ENCODE measurements at places on chromosomes 3 and 15.

DNA sequence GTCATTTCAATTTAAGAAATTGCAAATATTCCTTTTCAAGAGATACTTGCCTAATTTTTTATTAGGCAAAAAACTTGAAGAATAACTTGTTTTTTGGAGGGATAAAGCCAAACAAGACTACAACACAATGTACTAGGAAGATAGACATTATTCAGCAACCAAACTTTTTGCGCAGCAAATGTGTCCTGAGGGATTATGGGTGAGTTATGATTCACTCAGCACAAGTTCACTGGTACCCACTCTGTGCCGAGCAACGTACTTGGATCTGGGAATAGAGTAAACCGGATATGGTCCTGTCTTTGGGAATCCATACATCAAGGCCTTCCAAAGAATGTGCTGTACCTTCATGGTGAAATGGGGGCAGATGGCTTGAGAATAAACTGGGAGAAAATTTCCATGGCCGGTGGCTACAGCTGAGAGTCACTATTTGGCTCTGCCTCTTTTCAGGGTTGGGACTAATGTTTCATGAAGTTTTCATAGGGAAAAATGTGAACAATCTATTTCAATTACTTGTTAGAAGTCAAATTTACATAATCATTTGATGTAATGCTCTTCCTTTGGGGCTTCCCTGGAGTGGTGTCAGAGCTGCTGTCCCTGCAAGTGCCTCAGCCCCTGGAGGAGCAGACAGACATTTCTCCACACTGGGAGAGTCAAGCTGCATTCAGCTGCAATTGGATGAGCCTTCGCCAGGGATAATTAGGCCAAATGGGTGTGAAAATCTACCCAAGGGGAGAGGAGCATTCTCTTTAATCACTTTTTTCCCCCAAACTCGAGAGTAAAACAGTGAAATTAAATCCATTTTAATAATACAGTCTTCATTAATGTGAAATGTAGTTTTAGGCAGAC, 315.2 kb downstream of the CLSTN2 start:
- DNase-seq, result no peak

DNA sequence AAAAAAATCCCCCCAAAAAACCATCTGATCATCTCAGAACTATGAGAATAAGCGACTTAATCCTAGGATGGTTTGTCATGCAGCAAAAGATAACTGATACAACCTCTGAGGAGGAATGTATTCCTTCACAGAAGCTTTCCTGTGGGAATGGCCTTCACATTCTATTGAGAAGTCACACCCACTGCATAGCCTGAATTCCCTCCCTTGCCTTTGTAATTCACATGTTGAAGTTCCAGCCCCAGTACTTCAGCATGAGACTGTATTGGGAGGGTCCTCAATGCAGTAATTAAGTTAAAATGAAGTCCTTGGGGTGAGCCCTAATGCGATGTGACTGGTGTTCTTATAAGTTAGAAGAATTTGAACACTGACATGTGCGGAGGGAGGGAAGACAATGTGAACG, 395.2 kb downstream of the TUSC7 start:
- no peak for DNase-seq

DNA sequence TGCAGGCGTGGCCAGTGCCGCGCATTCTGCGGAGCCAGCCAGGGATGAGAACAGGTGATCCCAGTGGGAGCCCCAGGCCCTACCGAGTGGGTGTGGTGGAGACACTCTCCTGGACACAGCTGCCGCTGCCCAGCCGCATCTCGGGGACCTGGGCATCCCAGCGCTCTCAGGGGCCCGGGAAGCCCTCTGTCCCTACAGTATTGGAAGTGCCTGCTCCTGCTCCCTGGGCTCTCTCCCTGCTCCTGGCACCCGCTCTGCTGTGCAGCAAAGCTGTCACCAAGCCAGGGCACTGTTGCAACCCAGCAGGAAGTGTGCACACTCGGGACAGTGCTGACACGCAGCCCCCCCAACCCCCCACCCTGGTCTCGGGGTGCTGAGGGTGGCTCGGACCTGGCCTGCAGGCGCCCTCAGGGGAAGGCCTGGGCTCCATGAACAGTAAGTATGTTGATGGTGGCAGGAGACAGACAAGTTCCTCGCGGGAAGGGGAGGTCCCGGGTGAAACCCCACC, 1177.4 kb upstream of the GBE1 start:
- no peak for DNase-seq

DNA sequence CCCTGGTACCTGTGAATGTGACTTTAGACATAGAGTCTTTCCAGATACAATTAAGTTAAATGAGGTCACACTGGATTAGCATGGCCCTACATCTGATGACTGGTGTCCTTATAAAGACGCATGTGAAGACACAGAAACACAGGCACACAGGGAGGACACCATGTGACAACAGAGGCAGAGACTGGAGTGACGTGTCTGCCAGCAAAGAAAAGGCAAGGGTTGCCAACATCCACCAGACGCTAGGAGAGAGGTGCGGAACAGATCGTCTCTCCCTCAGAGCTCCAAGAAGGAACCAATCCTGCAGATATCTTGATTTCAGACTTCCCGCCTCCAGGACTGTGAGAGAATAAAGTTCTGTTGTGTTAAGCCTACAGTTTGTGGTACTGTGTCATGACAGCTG, 42.8 kb downstream of the CX3CR1 start:
- no peak for DNase-seq

GRCh38 chr15:101615986-101616848, 36.0 kb downstream of the TM2D3 start:
- DNase-seq, result no peak

- DNase-seq, result no peak
Observed at GRCh38 chr15:94075349-94075748, 156.0 kb upstream of the MCTP2 start.

- no peak for DNase-seq
Observed at GRCh38 chr3:174462916-174463315, 396.2 kb upstream of the NAALADL2 start.

- DNase-seq, result no peak
Observed at GRCh38 chr3:127206154-127206553, 13.2 kb downstream of the PRR23E start.

DNA sequence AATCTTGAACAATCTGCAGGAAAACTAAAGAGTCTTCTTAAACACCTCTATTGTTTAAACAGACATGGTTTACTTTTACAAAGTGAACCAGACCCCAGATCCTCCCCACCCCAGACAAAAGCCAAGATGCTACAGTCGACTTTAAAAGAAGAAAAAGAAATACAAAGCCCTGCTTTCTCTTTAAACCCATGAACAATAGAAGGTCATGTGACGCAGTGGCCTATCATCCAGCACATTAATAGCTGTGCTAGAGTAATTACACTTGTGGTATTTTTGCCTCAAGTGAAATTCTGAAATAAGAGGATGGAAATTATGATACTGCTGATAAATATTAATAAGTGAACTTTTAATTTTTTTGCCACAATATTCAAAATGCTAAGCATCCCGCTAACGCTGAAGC, 613.4 kb downstream of the FOXP1 start:
- no peak for DNase-seq

- no peak for DNase-seq
Observed at GRCh38 chr15:85402195-85402881, 21.9 kb downstream of the AKAP13 start.

DNA sequence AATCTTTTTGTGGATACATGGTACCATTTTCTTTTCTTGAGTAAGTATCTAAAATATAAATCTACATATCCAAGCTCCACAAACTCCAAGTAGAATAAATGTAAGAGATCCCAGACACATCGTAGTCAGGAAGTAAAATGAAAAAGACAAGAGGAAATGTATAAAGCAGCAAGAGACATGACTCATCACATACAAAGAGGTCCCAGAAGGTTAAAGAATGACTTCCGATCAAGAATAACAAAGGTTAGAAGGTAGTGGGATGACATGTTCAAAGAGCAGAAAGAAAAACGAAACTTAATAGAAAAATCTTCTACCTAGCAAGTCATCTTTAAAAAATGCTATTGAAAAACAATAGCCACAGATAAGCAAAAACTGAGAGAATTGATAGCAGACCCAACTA, 705.8 kb downstream of the NR2F2 start:
- no peak for DNase-seq

GRCh38 chr15:75483961-75484360, 32.5 kb upstream of the SIN3A start:
- no peak for DNase-seq

GRCh38 chr3:8784676-8785435, 15.4 kb upstream of the OXTR start:
- no peak for DNase-seq

DNA sequence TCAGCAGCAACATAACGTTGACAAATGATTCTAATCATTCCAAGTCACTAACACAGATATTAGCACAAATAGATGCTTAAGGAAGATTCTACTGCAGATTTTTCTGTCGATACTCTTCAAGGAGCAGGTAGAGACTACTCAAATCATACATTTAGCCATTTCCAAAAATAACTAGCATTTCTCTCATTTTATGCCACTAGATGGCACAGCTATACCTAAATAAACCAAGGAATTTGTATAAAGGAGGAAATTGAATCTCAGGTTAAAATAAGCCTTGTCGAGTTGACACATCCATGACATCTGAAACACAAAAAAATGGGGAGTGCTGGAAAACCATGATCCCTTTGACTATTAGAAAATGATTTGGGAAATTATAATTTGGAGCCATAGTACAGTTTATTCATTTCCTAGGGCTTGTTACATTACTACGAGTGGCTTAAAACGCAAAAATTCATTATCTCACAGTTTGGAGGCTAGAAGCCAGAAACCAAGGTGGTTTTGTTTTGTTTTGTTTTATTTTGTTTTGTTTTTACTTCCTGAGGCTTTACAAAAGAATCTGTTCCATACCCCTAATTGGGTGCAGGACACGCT, 59.5 kb upstream of the STRIT1 start:
- DNase-seq, result no peak

DNA sequence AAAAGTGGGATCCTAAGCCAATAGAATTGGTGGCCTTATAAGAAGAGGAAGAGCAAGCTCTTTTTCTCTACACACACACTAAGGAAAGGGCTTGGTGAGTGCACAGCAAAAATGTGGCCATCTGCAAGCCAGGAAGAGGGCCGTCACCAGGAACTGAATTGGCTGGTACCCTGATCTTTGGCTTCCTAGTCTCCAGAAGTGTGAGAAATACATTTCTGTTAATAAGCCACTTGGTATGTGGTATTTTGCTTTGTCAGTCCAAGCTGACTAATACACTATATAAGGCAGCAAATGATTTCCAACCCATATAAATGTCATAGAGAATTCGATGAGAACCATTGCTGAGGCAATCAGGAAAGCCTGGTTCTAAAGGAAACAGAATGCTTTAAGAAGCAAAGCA, 816.3 kb upstream of the SEMA6D start:
- DNase-seq, result no peak

GRCh38 chr3:155549087-155549486, 195.8 kb downstream of the PLCH1 start:
- no peak for DNase-seq

DNA sequence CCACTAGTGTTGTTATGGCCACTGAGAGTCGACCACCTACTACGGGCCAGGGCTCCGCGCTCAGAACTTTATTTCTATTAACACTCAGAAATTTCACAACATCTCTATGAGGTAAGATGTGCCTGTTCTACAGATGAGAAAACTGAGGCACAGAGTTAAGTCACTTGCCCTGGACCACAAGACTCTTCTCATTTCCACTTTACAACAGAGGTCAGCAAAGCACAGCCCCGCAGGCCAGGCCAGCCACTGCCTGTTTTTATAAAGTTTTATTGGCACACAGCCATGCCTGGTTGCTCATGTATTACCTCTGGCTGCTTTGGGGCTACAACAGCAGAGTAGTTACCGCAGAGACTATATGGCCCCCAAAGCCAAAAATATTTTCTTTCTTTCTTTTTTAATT, 503.6 kb downstream of the SHQ1 start:
- no peak for DNase-seq

GRCh38 chr3:183527428-183528379, 27.8 kb downstream of the KLHL6 start:
- no peak for DNase-seq

- DNase-seq, result no peak
Observed at GRCh38 chr15:65110676-65111292, 4.2 kb downstream of the UBAP1L start.

DNA sequence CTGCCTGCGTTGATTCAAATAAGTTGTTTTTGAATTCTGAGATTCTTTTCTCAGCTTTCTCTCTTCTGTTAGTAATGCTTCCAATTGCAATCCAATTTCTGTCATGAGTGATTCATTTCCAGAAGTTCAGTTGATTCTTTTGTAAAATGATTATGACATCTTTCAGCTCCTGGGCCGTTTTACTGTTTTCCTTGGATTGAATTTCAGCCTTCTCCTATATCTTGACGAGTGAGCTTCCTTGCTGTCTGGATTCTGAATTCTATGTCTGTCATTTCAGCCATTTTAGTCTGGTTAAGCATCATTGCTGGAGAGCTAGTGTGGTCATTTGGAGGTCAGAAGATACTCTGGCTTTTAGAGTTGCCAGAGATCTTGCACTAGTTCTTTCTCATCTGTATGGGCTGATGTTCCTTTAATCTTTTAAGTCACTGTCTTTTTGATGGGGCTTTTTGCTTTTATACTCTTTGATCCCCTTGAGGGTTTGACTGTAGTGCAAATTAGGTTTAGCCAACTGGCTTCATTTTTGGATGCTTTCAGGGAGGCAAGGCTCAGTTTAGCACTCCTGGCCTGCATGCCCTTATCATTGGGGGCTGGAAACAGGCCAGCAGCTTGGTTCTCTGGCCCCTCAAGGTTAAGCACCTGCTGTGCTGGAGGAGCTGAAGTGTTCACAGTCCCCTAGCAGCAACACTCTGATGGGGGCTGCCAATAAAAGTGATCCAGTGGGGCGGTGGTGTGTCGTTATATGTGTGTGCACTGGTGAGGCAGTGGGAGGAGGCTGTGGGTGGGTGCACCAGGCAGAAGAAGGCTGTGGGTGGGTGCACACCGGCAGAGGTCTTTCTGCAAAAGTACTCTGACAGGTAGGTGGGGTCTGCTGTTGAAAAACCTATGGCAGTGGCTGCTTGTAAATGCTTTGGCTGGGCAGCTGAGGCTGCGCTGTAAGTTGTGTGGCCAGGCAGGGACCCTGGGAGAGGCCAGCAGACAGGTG, 51.2 kb downstream of the MCTP2 start:
- no peak for DNase-seq

GRCh38 chr3:57026944-57027343, 33.5 kb upstream of the SPATA12 start:
- DNase-seq, result no peak

DNA sequence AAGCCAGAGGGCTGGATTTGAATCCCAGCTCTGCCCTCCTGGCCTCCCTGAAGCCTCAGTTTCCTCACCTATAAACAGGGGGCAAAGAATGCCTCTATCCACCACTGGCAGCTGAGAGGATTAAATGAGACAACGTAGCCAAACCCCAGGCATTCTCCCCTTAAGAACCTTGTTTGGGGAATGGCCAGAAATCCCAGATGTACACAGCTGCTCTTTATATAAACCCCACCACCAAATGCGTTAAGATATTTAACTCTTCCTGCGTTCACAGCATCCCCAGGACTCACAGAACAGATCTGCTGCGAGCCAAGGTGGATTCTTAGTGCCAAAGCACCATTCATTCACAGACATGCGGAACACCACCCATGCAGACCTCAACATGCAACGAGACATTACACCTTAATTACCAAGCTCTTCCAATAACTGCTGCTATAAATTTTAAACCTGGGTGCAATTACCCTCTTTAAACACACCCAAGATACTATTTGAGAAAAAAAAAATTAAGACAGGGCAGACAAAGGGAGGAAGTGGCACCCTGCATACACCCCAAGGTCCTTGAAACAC, 5.2 kb downstream of the TLE3 start:
- DNase-seq, result no peak

GRCh38 chr15:49895347-49896223, 223.4 kb downstream of the ATP8B4 start:
- no peak for DNase-seq
